ENCODE measurements at places on chromosomes 3 and 15.

DNA sequence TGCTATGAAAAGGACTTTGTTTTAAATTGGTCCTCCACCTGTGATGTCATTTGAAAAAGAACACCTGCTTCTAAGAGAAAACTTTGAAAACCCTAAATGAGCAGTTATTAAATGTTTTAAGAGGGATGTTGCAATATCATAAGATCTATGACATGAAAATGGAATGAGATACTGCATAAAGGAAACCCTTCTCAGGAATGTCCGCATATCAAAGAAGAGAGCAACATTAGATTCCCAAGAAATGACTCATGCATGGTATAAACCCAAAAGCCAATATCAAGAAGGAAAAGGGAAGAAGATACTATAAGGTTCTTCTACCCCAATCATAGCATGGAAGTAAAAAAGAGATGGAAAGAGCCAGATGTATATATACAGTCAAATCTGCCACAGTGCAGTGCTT lies 627.5 kb upstream of the LMCD1 start:
- no peak for DNase-seq

- DNase-seq = no peak
These were observed 12.1 kb upstream of the DMXL2 start for GRCh38 chr15:51634591-51635198.

DNA sequence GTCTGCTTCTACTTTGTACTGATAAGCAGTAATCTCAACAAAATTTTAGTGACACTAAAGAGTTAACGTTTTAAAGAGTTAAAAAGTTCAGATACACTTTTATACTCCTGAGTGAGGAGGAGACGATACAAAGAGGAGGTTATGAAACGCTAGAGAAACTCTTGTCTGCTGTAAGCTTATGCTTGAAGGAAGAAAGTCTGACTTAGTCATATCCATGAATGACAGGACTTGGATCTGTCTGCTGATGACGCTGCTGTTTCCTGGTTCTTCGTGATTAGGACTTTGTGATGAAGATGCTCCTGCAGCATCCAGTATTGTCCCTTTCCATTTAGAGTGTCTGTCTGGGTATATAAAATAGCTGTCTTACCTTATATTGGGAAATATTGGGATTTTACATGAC lies 15.8 kb downstream of the TCF12 start:
- no peak for DNase-seq

GRCh38 chr3:163261056-163261455 lies 1764.4 kb downstream of the OTOL1 start:
- DNase-seq = no peak

DNA sequence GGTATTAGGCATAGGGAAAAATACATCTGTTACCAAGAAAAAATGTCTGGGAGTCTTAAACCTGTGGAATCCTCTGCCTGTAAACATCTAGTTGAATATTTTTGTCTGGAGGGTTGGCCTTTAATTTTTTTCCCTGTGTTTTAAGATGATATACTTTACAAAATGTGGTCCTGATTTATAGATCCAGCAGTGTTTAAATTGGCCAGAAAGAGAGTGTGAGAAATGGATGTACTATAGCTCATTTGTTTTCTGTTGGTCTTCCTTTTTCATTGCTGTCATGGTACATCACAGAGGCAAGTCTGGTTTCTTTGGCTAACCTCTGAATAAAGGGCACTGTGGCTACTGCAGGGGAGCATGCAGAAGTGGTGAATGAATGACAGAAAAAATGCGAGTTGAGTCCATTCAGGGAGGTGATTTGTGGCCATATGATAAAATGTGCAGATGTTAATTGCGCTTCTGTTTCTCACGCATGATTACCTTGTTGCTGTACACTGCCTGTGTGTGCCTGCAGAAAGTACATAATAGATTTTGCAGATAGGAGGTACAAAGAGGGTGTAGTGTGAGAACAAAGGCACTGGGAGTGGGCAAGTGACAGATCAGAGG lies 150.0 kb downstream of the NFKBIZ start:
- DNase-seq = no peak

- no peak for DNase-seq
These were observed 767.8 kb upstream of the GOLIM4 start for GRCh38 chr3:168863561-168863960.

DNA sequence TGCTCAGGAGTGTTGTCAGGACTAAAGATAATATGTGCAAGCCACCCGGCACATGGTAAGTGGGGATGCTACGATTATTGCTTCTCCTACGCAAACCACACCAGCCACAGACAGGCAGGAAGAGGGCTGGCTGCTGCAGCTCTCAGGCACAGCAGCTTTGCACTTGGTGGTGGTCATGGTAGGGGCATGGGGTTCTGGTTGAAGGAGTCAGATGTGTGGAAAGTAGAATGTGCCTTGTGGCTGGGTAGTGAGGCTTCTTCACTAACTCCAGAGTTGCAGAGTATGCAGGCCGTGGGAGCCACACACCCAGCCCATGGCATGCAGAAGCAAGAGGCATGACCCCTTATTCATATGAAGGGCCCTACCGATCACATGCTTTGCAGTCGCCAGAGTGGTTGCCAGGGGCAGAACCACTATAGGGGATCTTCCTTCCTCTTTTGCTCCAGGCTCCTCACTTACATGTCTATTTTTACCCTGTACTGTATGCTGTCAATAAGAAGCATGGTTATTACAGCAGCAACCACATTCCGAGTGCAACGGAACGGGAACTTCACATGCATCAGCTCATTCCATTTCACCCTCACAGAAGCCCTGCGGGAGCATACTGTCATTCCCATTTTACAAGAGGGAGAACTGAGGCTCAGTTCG lies 59.2 kb upstream of the HERC1 start:
- no peak for DNase-seq

- DNase-seq = no peak
These were observed 597 bp downstream of the AGTR1 start for GRCh38 chr3:148698190-148698810.

DNA sequence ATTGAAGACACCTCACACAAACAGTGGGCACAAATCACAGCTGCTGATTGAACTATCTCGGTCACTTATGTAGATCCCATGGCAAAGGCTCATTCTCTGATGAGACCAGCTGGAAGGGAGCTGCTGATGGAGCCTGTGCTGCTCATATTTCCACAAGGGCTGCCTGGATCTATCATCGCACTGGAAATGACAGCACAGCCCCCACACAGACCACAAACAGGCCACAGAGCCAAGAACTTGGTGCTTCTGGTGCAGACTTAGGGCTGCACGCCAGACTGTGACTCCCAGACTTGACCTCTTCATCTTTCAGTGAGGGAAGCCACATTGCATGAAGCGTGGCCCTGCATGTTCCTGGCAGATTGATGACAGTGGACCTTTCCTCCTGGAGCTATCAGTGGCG lies 197.6 kb downstream of the MINAR1 start:
- DNase-seq = no peak

GRCh38 chr15:101013769-101014675 lies 94.9 kb downstream of the LRRK1 start:
- DNase-seq = no peak

DNA sequence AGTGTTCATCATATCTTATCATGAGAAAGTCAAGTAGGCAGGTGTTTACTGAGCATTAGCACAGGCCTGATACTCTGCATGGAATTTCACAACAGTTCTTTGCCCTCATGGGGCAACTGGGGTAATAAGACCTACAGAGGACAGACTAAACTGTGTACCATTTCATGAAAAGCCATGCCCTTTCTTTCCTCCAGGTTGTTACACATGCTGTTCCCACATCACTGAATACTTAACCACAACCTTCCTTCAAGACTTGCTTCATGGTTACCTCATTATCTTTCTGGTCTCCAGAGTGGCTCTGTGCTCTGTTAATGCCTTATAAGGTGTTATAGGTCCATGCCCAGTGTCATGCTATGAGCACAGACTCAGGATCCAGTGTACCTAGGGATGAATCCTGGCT lies 28.2 kb upstream of the RSL24D1 start:
- no peak for DNase-seq
